Activated CD4-positive, alpha-beta T cell treated with anti-CD3 and anti-CD28 coated beads, Interleukin-2, amount 10 ng/mL, durations not matched to agents 7 days and 5 days (primary cell): ENCODE measurements at places on chromosomes 13 and 19. TPM values are rescaled to one million over a fixed set of nuclear protein-coding genes. Genes with fewer than 3 reads are reported as not detected.

DNA sequence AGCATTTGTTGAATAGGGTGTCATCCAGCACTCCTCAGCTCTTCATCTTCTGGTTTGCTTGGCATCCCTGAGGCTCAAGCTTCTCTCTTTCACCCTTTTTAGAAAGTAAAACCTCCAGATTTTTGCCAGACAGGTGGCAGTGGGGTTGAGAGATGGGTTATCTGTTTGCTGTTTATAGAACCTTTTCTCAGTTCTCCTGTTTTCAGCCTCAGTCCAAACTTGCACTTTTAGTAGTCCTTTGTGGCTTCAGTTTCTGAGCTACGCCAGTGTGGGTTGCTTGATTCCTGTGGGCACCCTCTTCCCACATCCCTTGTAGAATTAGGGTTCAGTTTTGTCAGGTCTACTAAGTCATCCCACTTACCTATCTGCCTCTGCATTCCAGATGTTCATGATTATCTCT lies 147.9 kb downstream of the PAN3 start:
- no peak overlapping the region for H3K4me3 ChIP-seq
- no peak overlapping the region for H3K27ac ChIP-seq
- H3K36me3 ChIP-seq, result peaks cover 46% of the 10 kb centered on the region

DNA sequence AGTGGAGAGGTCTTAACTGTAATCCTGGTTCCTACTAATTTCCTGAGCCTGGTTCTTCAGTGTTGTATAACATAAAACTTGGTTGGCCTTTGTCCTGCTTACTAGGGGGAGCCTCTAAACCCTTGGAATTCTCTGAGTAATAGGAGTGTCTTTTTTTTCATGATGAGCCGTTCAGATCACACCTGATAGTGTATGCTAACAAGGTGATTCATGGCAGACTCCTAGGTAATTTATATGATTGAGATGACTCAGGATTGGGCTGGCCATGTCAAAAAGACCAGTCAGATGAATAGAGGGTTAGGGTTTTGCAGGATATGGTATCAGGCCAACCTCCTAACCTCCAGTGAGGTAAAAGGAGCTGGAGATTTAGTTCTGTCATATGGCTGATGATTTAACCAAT lies 135.8 kb upstream of the KLF12 start:
- no peak for DNase-seq
- no peaks in the 10 kb centered on the region for H3K4me1 ChIP-seq
- H3K27me3 ChIP-seq, result no peaks in the 10 kb centered on the region

The POU2F2 gene
- 19.6 TPM for total RNA-seq

DNA sequence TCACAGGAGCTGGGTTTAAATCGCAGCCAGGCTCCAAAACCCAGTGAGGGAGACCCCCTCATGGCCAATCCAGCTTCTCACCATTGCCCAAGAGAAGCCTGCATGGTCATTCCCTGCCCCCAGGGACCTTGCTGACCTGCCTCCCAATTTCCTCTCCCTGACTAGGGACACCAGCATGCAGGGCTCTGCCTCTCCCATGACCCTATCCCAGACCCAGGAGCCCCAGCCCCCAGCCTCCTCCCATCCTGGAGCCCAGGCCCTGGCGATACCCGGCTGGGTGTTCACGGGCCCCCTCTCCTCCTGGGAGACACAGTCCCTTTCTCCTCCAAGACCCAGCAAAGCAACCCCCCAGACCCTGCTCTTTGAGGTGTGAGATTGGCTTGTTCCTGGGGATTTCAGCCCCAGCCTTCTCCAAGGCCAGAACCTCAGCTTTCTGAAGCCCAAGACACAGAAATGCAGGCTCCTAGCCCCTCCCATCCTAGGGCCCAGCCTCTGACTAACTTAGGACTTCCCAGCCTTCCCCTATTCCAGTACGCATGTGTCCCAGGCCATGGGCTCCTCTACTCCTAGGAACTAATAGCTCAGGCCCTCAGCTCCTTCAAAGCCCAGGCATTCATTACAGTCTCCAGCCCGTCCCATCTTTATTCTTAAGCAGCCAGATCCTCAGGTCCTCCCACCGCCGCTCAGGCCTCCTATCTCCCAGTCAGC lies 1.1 kb downstream of the GYS1 start:
- peaks cover 34% of the 10 kb centered on the region for H3K4me1 ChIP-seq
- peak overlapping the region; percentile 92 for H3K4me3 ChIP-seq
- peak overlapping the region; percentile 97 for H3K27ac ChIP-seq
